ENCODE measurements at places on chromosomes 2 and 18.

DNA sequence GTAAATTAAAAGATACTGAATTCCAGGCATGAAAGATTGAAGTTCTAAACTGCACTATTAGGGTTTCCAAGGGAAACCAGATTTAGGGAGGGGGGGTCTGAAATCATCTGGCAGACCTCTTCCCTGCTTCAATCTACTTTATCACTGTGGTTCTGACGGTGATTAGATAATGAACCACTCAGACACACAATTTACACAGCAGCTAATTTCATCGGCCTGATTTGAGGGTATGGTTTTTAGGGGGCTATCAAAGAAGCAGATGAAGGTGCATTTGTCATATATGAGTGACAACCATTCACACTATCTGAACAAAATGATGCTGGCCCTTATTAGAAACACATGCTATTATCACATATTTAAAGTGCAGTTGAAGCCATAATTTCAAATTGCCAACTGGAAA, 106.0 kb downstream of the OLA1 start:
- no peak for DNase-seq

DNA sequence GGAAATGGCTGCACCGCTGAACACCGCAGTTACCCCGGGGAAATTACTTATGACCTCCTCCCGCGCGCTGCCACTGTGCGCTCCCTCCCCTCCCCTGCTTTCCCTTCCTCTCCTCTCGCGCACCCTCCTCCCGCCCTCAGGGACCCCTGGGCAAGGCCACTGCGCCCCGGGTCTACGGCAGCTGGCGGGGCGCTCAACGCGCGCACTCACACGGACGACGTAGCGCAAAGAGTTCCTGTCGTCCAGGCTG, 7.9 kb downstream of the ALPP start:
- no peak for DNase-seq

DNA sequence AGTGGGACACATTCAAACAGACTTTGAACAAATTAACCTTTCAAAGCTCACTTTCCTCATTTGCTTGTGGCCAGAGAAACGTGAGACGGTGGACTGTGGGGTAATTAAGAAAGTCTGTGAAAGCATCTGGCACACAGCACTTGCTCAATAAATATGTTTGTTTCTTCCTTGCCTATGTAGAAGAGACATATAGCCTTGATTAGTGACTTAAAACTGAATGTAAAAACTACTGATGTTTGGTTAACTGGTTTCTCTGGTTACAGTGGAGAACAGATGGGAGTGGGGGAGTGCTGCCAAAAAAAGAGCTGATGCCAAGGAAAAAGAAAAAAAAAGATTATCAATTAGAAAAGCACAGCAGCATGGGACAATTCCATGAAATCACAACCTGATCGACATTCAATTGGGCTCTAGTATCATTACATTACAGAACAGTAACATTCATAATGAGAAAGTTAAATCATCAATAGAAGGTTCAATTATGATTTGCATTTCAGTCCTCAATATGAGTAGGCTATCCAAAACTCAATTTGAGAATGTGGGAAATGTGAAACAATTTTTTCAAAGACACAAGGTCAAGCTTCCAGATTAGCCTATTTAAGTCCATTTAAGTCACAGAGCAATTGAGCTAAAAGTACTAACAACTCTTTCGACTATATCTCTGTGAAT, 14.7 kb downstream of the CUL3 start:
- no peak for DNase-seq

DNA sequence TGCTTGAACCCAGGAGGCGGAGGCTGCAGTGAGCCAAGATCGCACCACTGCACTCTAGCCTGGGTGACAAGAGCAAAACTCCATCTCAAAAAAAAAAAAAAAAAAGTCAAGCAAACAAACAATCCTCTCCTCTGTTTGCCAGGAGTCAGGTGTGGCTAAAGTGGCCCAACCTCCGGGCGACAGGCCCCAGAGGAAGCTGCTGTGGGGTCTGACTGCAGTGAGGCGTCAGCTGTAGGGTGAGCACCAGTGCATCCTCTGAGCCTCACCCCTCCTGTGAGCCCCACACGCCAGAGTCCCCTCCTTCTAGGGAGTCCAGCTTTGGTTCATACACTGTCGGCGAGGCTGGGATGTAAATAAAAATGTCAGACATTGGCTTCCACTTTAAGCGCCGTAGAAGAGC, 76.5 kb upstream of the HS6ST1 start:
- DNase-seq: no peak

GRCh38 chr2:11155381-11156035, at the start of gene SLC66A3:
SLC66A3 (plus strand) TSS chr2:11155467; CDS start chr2:11155547, 80 bp downstream.
- no peak for DNase-seq

DNA sequence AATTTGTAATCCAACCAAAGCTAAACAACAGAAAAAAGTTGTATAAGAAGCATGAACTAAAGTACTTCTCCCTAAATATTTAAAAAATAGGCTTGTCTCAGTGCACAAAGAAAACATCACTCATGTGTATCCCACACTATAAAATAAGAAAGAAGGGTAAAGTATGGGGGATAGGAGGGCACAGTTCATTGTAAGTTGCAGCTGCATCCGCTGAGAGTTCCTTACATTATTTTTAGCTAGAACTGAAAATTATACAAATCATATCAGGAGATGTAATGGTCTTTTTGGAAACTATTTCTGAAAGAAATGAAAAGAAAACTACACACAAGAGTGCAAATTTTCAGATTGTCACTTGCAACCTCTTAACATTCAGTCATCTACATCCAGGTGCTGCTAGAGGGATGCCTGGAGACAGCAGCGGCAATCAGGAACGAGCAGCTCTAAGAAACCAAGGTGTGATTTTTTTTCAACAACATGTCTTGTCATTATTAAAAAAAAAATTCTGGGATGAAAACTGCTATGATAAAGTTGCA, 273.6 kb downstream of the ASXL3 start:
- no peak for DNase-seq

GRCh38 chr2:55365303-55365702, 54.4 kb downstream of the CCDC88A start:
- no peak for DNase-seq

GRCh38 chr18:76373297-76373696, 121.7 kb downstream of the ZNF516 start:
- DNase-seq: no peak

- DNase-seq: no peak
Measured at GRCh38 chr2:21131861-21132260, 8.1 kb downstream of the TDRD15 start.

DNA sequence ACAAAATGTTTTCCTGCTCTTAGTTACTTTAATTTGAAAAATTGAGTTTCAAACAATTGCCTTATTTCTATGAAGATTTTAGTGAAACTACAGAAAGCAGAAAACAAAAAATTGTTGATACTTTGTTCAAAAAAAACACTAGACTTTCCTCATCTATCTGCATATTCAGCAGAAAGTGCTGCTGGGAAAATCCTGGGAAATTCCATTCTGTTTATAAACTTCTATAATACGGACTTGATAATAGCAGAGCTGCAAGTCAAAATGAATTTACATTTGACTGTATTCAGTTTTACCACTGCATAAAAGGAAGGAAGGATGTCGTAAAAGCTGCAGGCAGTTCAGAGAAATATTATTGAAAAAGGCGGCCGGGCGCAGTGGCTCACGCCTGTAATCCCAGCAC, 24.9 kb upstream of the ERICH2 start:
- no peak for DNase-seq

- DNase-seq: no peak
Measured at GRCh38 chr2:148963461-148963860, 75.0 kb upstream of the LYPD6B start.

DNA sequence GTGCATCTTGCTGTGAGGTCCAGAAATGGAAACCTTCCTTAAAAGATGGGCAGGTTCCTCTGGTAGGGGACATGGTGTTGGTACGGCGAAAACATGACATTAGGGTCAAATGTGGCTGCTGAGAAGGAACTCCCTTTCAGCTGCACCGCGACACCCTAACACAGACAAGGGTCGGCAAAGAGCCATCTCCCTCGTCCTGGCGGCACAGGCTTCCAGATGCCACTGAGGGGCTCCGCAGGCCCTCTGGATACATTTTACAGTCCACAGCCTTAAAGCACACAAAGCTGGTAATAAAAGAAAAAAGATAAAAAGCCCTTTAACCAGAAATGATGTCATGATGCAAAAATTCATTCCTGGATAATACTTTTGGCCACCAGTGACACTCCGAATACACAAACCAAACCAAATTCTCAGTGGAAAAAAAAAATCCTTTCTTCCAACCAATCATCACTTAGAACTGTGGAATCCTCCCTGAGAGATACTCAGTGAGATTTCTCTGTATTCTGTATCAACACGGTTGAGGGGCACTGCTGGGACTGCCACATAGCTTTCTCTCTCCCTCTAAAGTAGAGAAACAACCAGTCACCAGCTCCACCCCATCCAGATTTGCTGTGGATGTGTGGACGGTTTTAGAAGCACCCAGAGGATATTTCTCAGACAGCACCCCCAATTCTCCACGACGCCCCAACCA, 174.8 kb downstream of the HDAC4 start:
- no peak for DNase-seq

DNA sequence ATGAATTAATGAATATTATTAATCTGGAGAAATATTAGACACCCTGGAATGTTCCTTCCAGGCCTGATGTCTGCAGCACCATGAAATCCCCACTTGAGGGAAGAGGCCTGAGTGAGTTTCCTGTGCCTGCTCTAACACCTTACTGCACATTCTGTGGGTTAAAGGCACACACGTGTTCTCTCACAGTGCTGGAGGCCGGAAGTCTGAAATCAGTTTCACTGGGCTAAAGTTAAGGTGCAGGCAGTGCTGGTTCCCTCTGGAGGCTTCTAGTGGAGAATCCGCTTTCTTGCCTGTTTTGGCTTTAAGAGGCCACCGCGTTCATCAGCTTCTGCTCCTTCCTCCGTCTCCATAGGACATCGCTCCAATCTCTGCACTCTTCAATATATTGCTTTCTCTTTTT, 48.7 kb downstream of the ACKR3 start:
- DNase-seq: no peak

DNA sequence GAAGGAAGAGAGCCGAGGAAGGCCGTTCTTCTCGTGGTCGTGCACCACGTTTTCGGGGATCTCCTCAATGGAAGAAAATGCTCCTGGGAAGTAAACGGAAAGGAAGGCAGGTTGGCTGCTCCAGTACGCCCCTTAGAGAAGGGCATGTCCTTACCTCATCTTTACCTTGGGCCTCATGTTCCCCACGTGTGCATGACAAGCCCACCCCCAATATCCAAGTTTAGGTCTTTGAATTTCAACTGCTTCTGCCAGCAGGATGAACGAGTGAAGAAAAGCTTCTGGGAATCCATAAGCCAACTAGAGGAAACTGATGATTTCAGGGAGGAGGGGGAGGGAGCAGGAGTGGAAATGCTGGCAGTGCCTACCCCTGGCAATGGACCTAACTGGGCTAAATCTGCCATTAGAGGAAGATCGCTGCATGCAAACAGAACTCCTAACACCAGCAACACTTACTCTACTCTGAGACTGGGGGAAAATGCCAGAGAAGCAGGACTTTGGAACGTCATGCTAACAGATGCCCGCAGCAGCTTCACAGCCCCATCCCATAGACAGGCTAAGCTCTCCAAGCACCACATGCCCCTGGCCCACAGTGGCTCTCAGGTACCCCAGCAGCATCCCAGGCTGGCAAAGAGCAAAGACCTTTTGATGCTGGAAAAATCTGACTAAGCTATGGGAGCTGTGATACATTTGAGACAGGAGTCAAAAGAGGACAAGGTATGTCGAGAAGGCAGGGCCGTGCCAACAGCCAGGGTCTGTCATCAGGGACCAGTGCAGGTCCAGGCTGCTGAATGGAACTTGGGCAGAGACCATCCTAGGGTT, 21.7 kb downstream of the CHST10 start:
- no peak for DNase-seq

- no peak for DNase-seq
Measured at GRCh38 chr2:113342650-113343049, 63.9 kb upstream of the PAX8 start.

DNA sequence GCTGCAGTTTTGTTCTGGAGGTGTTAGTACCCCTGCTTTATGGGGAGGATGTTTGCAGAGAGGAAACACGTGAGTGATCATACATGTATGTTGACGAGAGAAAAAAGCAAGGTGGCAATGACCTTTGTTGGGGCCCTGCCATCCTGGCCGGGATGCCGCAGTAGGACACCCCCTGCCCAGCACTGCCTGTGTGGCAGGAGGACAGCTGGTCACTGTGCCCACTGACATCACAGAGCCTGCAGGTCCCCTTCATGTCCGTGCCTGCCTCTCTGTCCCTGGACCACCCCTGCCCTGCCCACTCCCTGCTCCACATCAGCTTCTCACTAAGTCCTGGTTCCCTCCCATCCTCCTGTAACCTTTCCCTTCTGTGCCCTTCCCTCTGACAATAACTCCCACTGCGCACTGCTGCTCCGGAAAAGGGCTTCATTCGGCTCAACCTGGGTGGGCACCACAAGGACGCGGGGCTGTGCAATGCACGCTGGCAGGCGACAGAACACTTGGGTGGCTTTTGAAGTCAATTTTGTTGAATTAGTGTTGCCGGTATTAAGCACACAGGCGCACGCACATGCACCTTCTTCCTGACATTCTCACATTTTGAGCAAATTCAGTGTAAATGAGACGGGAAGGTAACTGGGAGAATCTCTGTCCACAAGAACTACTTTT, 51.5 kb upstream of the TWIST2 start:
- no peak for DNase-seq

All from activated gamma-delta T cell treated with anti-CD3 and anti-CD28 coated beads, Interleukin-2, amount 50 U/mL, for 16 hours (primary cell).